ENCODE measurements at places on chromosomes 1 and 21. TPM values are rescaled to one million over a fixed set of nuclear protein-coding genes. Genes with fewer than 3 reads are reported as not detected.

GRCh38 chr1:242802973-242803372, 278.5 kb upstream of the PLD5 start:
- H3K4me3 ChIP-seq: no peak overlapping the region
- no peak overlapping the region for H3K27ac ChIP-seq
- DNase-seq: no peak
- H3K4me1 ChIP-seq: no peaks in the 10 kb centered on the region

GRCh38 chr21:31554511-31555022, 104.9 kb upstream of the SOD1 start:
- peaks cover 35% of the 10 kb centered on the region for H3K27me3 ChIP-seq
- peaks cover 42% of the 10 kb centered on the region for H3K4me1 ChIP-seq
- DNase-seq: peak; percentile 60
- no peak overlapping the region for H3K27ac ChIP-seq

DNA sequence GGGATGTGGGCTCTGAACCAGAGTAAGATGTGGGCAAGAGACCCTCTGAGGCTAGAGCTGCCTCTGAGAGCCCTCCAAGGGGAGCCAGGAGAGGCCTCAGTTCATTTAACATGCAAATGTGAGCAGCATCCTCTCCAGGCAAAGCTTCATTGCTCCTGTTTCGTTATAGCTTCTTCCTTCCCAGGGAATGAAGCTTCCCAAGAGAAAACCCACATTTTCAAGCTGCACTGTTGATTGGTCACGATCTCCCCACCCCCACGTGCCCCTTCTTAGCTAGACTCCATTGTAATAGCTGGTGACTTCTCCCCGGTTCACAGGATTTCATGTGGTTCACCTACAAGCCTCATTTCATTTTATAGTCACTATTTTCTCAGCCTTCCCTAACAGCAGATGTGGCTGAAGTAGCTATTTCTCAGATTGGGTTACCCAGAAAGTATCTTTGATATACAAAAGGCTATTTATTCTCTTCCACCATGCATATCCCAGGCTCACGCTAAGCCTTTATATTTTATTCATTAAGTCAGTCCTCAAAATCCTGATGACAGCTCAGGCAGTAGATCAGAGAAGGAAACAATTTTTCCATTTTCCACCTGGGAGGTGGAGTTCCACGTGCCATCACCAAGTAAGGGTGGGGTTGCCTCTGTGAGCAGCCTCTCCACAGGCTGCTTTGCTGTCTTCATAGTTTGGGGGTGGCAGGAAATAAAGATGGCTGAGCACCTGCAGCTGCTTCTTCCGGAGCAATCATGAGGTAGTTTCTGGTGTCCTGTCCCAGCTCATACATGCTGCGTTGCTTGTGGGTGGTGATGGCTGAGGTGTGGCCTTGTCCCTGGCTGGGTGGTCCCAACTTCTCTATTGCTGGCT, 178.3 kb upstream of the RAB4A start:
- H3K4me3 ChIP-seq: no peak overlapping the region
- no peak overlapping the region for H3K27ac ChIP-seq
- H3K36me3 ChIP-seq: no peaks in the 10 kb centered on the region

DNA sequence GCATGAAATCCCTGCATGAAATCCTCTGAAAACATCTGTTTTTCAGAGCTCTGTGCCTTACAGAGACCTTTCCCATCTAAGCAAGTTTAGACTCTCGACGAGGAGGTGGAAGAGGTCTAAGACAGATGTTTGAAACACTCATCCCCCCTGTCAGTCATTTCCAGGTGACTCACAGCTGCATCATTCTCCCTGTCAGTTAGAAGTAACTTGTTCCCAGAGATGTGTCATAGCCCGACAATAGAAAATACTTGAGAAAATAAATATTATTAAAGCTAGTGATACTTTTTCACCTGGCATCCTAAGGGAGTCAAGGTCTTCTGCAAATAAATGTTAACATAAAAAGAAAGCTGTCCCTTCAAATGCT, 41.6 kb upstream of the SEC16B start:
- H3K27me3 ChIP-seq: no peaks in the 10 kb centered on the region
- no peak overlapping the region for H3K4me3 ChIP-seq
- H3K27ac ChIP-seq: no peak overlapping the region
- no peaks in the 10 kb centered on the region for H3K4me1 ChIP-seq
- DNase-seq: no peak

DNA sequence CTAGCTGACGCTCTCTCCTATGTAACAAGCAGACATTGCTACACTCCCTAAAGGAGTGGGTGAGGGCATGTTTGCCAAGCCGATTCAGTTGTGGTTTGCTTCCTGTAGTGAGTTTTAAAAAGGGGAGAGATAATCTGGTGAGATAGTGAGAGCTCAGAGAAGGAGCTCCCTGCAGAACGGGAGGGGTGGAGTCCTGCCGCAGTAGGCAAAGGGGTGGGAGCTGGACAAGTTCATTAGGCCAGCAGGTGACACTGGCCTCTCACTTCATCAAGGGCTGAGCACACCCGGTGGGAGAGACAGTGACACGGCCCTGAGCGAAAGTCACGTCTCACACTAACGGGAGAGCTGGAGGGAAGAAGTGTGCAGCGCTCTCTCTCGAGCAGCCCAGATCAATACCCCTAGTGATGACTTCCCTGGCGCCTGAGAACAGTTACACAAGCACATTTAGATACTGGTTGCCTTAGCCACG, 144.0 kb upstream of the CD34 start:
- H3K27ac ChIP-seq: no peak overlapping the region
- H3K4me1 ChIP-seq: no peaks in the 10 kb centered on the region
- H3K27me3 ChIP-seq: peaks cover 7% of the 10 kb centered on the region
- no peak overlapping the region for H3K4me3 ChIP-seq
- H3K36me3 ChIP-seq: no peaks in the 10 kb centered on the region
- DNase-seq: no peak

DNA sequence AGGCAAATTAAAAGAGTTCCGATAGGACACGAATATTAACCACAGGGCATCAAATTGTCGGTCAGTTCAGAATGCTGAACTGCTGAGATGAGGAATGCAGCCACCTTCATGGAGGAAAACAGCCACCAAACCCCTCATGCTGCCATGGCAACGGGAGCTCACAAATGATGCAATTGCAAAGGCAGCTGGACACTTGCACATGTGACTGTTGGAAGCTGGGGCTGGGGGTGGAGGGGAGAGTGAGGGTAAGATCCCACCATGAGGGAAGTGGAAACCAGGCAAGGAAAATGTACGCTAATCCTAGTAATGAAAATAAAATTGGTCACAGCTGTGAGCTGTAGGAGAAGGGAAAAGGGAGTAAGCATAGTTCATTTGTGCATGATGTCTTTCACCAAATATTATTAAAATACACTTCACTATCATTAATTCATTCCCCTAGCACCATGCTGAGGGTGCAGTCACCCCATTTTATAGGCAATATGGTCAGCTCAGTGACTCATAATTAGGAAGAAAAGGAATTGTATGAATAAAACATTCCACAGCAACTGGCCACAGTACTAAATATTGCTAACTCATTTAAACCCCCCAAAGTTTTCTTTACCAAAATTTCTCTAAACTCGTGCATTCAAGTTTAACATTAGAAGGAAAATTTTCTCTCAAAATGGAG, 15.3 kb downstream of the BECN2 start:
- H3K4me3 ChIP-seq: no peak overlapping the region
- H3K27me3 ChIP-seq: no peaks in the 10 kb centered on the region
- no peak overlapping the region for H3K27ac ChIP-seq
- no peak for DNase-seq
- no peaks in the 10 kb centered on the region for H3K36me3 ChIP-seq
- H3K4me1 ChIP-seq: no peaks in the 10 kb centered on the region

- H3K4me1 ChIP-seq: no peaks in the 10 kb centered on the region
- no peaks in the 10 kb centered on the region for H3K36me3 ChIP-seq
- no peaks in the 10 kb centered on the region for H3K27me3 ChIP-seq
- DNase-seq: no peak
- no peak overlapping the region for H3K4me3 ChIP-seq
Observed at GRCh38 chr1:178513278-178513983, 522 bp downstream of the TEX35 start.

GRCh38 chr1:199861020-199861795, 166.3 kb upstream of the NR5A2 start:
- peaks cover 13% of the 10 kb centered on the region for H3K27me3 ChIP-seq
- no peak overlapping the region for H3K4me3 ChIP-seq
- no peak overlapping the region for H3K27ac ChIP-seq
- DNase-seq: no peak

DNA sequence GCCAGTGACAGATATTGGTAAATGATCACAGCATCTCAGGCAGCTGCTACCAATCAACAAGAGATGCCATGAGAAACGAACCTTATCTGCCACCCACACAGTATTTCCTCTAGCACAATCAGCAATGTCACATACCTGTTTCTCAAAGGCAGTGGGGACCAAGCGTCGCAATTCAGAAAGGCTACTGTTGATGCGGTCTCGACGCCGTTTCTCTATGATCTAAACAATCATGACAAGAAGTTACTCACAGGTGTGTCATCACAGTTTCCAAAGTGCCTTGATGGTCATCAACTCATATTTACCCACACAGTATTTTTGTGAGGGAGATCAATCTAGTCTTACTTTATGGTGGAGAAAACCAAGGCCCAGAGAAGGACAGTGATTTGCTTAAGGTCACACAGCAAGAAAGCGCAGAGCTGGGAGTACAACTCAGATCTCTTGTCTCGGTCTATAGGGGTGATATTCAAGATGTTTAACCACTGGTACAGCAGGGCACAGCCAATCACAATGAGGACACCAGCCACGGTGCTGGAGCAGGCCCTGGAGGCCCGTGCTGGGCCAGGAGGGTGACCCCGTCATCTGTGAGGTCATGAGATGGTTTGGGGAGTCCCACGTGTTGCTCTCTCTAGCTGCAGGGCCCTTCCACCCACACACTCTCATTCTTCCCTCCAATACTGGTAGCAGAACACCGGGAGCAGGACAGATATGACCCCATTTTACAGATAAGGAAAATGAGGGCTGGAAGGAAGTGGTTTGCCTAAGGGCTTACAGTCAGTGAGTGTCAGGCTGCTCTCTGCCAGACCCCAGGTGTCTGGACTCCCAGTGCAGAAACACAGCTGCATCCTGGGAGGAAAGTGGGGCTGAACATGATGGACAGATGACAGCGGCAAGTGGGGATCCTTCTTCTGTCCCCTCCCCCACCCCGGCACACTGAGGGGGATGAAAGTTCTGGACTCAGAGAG, 7.8 kb downstream of the HEYL start:
- H3K4me1 ChIP-seq: peaks cover 12% of the 10 kb centered on the region
- DNase-seq: peak; percentile 18

DNA sequence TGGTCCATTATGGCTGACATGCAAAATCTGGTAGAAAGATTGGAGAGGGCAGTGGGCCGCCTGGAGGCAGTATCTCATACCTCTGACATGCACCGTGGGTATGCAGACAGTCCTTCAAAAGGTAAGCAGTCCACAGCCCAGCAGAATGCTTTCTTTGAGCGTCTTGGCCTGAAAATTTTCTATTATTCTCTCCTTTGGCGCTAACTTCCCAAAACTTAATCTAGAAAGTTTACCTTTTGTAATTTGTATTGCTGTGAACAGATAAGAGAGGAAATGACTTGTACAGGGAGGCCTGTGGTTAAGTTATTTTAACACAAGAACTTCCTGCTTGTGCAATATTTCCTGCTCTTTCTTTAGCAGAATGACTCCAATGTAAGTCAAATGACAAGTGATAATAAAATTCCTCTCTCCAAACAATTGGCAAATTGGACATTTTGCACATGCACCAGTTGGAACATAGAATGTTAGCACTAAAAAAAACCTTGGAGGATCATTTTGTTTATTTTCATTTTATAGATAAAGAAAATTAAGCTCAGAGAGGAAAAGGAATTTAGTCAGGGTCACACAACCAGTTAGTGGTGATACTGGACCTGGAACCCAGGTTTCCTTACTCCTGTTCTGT, 18.9 kb downstream of the CAP1 start:
- H3K4me1 ChIP-seq: peaks cover 88% of the 10 kb centered on the region
- peak; percentile 46 for DNase-seq
- H3K27me3 ChIP-seq: no peaks in the 10 kb centered on the region
- H3K27ac ChIP-seq: peak overlapping the region; percentile 90
- H3K4me3 ChIP-seq: peak overlapping the region; percentile 60

Gene CCNL2
- 89.7 TPM for total RNA-seq

DNA sequence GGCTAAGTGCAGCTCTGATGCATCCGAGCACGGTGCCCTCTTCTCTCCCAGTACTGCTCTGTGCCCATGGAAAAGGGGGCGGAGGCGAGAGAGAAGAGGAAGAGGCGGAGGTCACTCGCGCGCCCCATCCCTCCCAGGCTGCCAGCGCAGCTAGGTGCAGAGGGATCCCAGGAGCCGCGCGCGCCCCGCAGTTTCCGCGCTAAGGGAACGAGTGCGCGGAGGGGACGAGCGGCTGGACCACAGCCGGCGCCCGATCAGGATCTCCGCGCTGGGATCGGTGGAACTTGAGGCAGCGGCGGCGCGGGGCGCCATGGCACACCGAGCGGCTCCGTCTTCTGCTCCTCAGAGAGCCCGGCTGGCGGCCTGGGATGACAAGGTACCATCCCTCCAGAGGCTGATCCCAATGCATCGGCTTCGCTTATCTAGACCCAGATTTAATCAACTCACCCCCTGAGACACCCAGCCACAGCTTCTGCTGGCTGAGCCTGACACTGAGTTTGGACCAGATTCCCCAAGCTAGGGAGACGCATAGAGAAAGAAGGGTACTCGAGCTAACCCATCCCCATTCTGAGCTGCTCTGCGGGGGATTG, at the start of gene PTGFR:
PTGFR (plus strand) TSS at position 114 of the 590 bp plus-strand sequence. CDS start 1,770 bp downstream, outside the sequence.
- no peak within 1 kb of the TSS for H3K4me3 ChIP-seq
- no peaks in the 10 kb centered on the region for H3K36me3 ChIP-seq
- H3K4me1 ChIP-seq: peaks cover 5% of the 10 kb centered on the region

- H3K4me3 ChIP-seq: no peak overlapping the region
- H3K4me1 ChIP-seq: no peaks in the 10 kb centered on the region
- peaks cover 6% of the 10 kb centered on the region for H3K27me3 ChIP-seq
Observed at GRCh38 chr1:99681583-99681982, 35.7 kb downstream of the PALMD start.

DNA sequence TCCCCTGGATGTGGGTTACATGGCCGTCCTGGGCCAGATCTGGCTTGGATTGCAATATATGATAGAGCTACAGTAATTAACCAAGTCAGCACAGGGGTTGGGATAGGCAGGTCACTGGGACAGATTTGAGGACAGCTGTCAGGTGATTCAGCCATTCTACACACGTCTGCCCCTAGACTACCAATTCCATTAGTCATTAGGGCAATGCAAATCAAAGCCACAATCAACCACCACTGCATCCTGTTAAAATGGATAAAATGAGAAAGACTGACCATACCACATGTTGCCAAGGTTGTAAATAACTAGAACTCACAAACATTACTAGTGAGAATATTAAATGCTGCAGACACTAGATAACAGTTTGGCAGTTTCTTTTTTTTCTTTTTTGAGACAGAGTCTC, 16.0 kb downstream of the C21orf58 start:
- no peak overlapping the region for H3K4me3 ChIP-seq
- H3K4me1 ChIP-seq: no peaks in the 10 kb centered on the region
- no peak for DNase-seq

- H3K27ac ChIP-seq: no peak overlapping the region
- H3K4me3 ChIP-seq: no peak overlapping the region
- no peak for DNase-seq
Observed at GRCh38 chr1:902802-903201, 20.9 kb upstream of the SAMD11 start.

GRCh38 chr1:197770243-197770642, 5.0 kb downstream of the DENND1B start:
- peaks cover 14% of the 10 kb centered on the region for H3K36me3 ChIP-seq
- peaks cover 69% of the 10 kb centered on the region for H3K4me1 ChIP-seq
- no peaks in the 10 kb centered on the region for H3K27me3 ChIP-seq
- no peak for DNase-seq

- H3K36me3 ChIP-seq: no peaks in the 10 kb centered on the region
- peaks cover 11% of the 10 kb centered on the region for H3K27me3 ChIP-seq
- no peak overlapping the region for H3K4me3 ChIP-seq
- no peak overlapping the region for H3K27ac ChIP-seq
- DNase-seq: no peak
Observed at GRCh38 chr1:48823168-48823567, 46.5 kb upstream of the BEND5 start.

Data from activated CD4-positive, alpha-beta T cell treated with anti-CD3 and anti-CD28 coated beads for 36 hours (primary cell).